ENCODE measurements at places on chromosomes 5 and 9.

DNA sequence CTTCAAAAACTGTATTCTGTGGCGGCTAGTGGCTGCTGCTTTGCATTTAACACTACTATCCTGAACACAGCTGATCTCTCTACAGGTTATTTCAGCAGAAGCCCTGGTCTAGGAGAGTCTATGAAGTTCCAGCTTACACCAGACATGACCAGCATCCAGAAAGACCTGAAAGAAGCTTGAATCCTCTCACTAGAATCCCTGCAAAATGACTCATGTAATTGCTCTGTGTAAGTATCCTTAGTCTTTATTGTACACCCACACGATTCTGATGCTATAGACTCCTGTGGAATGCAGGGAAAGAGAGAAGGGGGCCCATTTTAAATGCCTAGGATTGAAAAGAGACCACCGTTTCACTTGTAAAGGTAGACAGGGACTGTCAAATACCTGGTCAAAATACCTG is 859 bp upstream of the GRIA1 start:
- no peak for DNase-seq

DNA sequence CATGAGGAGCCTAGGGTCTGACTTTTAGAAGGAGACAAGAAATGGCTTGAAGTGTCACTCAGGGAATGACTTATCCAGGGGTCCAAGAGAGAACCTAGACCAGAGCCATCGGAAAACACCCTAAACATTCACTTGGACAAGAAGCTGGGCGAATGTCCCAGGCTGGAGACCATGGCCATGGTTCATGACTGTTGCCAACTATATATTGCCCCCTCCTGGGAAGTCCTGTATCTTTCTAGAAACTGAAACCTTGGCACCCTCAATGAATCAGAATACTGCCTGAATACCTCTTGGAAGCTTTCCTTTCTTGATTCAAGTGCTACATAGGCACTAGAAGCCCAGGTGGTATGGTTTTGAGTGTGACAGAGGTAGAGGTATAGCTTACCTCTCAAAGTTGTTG is 29.9 kb downstream of the TRMO start:
- DNase-seq: no peak

DNA sequence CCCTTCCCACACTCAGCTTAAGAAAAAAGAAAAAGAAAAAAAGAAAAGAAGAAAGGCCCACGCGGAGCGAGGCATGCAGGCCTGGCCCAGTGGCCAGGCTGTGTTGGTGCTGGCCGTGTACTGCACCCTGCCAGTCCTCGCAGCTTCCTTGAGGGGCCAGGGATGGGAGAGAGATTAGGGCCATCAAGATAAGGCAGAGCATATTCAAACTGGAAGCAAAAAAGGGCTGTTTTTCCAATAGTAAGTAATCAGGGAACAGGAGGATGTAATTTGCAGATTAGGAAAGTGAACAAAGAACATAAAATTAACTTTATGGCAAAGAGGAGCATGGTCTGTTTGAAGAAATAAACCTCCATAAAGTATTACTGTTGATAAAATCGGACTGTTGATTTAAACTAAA is 319.6 kb upstream of the CLINT1 start:
- no peak for DNase-seq

GRCh38 chr5:59661311-59661710 is 232.2 kb downstream of the PDE4D start:
- peak; percentile 61 for DNase-seq

- no peak for DNase-seq
Observed at GRCh38 chr5:77770293-77771005, 5.7 kb downstream of the TBCA start.

DNA sequence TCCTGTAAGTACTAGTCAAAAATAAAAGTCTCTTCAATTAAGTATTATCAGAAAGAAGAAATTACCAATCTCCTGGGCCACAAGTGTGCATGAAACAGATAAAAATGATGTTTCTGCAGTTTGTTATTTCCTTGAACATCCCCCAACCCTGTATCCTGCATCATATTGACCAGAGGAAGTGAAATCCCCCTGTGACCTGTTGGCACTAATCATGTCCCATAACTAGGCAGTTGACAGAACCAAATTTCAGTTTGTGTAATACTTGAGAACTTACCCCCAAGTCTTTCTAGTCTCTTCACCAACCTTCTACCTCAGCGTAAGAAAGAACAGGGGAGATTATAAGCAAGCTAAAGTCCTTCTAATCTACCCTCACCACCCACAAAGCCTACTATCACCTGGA is 368.2 kb upstream of the PDE4D start:
- no peak for DNase-seq

DNA sequence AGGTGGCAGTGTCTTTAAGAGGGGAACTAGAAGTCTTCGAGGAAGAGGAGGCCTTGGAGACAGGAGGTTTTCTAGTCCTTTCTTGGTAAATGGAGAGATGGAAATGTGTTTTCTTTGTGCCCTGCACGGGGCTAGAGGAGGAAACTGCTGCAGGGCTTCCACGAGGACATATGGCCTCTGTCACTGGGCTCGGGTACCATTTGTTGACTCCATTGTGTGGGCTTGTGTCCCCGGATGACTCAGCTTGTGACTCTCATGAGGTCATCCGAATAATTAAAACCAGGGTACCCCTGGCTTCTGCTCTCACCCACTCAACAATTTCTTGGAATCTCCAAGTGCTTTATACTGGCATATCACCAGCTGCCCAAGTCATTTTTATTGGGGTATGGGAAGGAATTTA is 261.7 kb downstream of the KIF4B start:
- DNase-seq: no peak

DNA sequence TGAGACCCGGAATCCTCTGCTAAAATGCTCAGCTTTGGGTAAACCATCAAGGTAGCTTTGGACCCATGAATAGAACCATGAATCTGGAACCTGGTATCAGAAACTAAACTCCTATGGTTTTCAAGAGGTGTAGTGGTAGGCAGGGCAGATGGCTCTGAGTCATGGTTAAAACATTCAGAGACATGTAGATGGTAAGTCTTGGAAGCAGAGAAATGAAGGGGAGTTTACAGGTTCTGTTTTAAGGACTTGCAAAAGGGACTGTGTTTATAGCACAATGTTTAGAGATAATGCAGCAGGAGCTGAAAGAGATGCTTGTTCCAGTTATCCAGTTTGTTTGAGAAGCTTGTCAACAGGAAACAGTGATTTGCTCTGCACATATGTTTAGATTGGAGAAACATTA is 36.0 kb upstream of the FBN2 start:
- no peak for DNase-seq

DNA sequence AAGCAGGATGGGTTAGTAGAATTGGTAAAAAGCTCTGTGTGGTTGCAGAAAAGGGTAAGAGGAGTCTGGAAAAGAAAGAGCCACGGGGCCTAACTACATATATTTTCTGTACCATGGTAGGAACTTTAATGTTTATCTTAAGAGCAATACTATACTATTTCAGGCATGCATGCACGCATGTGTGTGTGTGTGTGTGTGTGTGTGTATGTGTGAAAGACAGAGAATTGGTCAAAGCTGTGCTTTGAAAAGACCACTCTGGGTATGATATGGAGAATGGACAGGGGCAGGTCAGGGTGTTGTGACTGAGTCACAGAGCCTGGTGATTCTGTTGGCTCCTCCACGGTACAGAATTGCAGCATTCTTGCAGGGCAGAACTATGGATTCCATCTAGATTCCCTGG is 339.3 kb downstream of the SLIT3 start:
- DNase-seq: no peak

DNA sequence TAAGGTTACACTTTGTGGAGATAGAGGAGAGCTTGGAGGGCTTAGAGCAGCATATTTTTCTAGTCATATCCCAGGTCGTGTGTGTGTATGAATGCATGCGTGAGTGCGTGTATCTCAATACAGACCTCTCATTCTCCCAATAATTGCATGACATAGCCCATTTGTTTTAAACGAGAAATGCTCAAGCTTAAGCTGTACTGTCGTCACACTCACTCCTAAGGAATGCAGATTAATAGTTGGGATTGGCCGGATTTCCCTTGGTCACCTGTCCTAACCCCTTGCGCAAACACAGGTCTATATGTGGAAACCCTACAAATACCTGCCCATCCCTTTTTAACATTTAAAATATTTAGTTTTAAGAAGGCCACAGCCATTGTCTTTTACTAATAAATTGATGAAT is 165.8 kb downstream of the SEMA5A start:
- no peak for DNase-seq

DNA sequence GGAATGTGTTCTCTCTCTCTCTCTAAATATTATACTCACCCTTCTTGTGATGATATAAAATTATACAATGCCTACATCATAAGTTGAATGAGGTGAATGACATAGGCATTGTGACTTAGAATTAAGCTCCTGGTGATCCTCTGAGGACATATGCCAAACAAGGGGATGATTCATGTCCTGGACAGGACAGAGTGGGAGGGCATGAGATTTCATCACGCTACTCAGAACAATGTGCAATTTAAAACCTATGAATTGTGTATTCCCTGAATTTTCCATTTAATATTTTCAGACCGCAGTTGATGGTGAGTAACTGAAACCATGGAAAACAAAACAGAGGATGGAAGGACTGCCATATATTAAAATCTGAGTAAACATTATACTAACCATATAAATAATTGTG is 782.2 kb upstream of the NUDT12 start:
- DNase-seq: no peak

DNA sequence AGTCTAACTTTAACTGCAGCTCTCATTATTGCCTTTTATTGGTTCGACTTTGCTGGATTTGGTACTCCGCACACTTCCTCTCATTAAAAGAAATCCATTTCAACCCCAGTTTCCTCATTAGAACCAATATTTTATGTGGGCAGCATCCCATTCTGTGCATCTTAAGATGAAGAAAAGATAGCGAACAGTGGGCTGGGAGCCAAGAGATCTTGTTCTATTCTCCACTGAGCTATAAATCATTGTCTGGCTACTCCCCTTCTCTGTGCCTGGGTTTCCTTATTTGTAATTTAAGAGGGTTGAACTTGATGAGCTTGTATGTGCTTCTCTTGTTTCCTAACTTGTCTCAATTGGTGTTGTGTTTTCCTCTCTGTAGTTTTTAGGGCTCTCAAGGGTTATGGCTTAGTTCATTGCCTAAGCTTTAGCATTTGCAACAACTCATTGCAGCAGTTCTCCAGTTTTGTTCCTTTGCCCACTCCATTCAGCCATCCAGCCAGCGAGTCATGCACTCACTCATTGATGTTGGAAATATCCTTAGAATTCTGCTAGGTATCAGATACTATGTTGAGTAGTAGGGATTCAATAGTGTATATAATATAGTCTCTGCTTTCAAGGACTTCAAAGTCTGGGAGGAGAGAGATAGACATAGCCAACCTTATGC is 273.3 kb upstream of the TNC start:
- DNase-seq: no peak

- DNase-seq: peak; percentile 34
Observed at GRCh38 chr9:4299005-4299795, 668 bp downstream of the GLIS3 start.

DNA sequence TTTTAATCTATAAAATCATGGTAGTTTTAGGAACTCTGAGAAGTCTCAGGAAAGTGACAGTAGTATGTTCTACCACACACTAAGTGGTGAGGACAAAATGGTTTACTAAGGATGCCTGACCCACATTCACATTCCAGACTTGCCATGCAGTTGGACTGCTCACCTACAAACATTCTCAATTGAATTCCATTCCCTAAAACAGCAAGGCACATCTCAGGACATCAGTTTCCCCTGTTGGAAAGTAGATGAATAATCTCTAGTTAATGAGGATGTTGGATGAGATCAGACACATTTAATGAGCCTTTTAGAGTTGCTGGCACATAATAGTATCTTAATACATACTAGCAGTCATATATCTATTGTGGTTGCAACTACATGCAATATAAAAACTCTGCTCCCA is 76.6 kb downstream of the ZNF618 start:
- no peak for DNase-seq

GRCh38 chr5:108670591-108671289 is 77.0 kb upstream of the FER start:
- DNase-seq: no peak

DNA sequence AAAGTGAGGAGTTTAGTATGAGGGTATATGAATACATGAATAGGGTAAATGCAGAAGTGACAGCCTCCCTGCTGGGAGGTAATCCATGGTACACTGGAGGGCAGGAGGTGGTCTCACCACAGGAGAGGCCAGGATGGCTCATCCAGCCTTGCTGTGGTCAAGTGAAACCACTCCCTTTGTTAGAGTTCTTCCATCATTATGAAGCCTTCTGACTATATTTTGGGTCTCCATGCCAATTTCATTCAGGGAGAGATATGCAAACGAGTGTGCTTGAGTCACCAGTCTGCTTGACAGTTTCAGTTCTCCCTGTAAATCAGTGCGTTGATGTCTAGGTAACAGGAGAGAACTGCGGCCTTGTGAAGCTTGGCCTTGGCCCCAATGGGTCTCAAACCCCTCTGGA is 16.4 kb downstream of the PPP3R2 start:
- DNase-seq: no peak

DNA sequence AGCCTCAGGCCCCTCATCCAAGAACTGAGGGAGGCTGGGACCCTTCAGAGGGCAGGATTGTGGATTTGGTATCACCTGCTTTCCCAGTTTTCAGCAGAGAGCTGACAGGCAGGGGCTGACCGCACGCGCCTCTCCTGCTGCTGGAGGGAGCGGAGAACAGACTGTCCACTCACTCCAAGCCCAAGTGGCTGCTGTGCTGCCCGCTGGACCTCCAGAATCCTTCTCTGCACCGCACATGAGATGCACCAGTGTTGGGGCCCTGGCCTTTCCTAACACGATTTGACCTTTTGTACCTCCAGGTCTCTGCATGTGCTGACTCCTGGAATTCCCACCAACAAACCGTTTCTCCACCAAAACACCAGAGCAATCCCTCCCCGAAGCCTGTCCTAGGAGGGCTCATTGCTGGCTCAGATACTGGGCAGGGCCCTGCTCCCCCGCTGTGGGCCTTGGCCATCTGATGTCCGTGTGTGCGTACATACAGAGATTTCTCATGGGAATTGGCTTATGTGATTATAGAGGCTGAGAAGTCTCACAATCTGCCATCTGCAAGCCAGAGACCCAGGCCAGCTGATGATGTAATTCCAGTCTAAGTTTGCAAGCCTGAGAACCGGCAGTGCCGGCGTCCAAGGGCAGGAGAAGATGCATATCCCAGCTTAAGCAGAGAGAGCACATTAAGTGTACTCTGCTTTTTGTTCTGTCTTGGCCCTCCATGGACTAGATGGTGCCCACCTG is 141.7 kb downstream of the GADD45G start:
- DNase-seq: no peak

- DNase-seq: no peak
Observed at GRCh38 chr5:978693-979092, 29.9 kb upstream of the NKD2 start.

GRCh38 chr5:98698359-98698758 is 75.1 kb upstream of the RGMB start:
- no peak for DNase-seq

- no peak for DNase-seq
Observed at GRCh38 chr5:67515762-67516161, 319.2 kb upstream of the CD180 start.

DNA sequence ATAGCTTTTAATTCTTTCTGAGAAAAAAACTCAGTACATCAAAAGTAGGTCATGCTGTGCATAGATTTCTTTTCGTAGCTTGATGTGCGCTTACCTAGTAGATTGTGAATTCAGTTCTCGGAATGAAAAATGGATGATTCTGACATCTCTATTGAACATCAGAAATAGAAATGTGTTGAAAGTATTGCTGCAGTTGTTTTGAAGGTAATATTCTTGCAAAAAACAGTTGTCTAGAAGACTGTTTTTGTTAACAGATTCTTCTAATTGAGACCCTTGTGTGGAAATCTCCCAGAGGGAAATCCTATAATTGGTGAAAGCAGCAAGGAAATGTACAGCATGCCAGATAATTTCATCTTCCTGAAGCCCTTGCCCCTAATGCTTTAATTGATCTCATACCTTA is 54.5 kb downstream of the MACIR start:
- no peak for DNase-seq

GRCh38 chr5:113663879-113664541 is 150.5 kb downstream of the YTHDC2 start:
- DNase-seq: no peak

All from PC-9 (cell line).